ENCODE measurements at places on chromosomes 1 and 21.

GRCh38 chr1:221992427-221992826 is 250.5 kb upstream of the DUSP10 start:
- DNase-seq = no peak

GRCh38 chr1:11311816-11312755 is 39.1 kb downstream of the UBIAD1 start:
- DNase-seq = no peak

DNA sequence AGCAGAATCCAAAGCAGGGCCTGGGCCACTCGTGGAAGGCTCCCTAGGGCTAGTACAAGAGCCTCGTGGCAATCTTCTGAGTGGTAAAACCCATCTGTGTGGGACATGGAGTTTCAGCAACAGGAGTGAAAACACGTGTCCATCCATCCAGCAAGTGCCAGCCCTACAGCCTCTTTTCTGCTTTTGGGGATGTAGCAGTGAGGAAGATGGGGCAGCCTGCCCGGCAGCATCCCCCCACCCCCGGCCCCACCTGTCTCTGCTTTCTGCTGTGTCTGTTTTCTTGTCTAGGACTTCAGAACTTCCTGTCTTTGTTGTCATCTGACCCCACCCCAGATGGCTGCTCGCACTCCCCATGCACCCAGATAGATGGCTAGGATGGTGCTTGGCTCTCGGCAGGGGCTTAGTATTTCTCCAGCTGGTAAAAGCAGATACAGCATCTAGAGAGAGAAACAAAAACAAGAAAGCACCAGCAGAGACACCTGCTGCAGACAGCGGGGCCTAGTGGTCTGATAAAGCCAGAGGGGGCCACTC is 1.5 kb downstream of the CPTP start:
- DNase-seq = no peak

- DNase-seq = peak; percentile 31
Observed at GRCh38 chr1:15100121-15100879, 53.2 kb upstream of the TMEM51 start.

GRCh38 chr1:208807446-208808127 is 563.4 kb upstream of the PLXNA2 start:
- DNase-seq = no peak

- peak; percentile 82 for DNase-seq
Observed at GRCh38 chr21:28522014-28522799, 470.5 kb downstream of the LTN1 start.

GRCh38 chr1:9402256-9402616 is 109.5 kb downstream of the SPSB1 start:
- DNase-seq = no peak

- DNase-seq = no peak
Observed at GRCh38 chr1:156284112-156284511, at the start of gene TMEM79. Gene TMEM79 (plus strand): TSS chr1:156284325. CDS start chr1:156285227, 902 bp downstream.

- no peak for DNase-seq
Observed at GRCh38 chr1:198397208-198397808, 143.2 kb downstream of the ATP6V1G3 start.

- no peak for DNase-seq
Observed at GRCh38 chr1:25992689-25993171, 5.1 kb downstream of the PAFAH2 start.

- peak; percentile 95 for DNase-seq
Observed at GRCh38 chr1:163844459-163844858, 522.7 kb downstream of the NUF2 start.

GRCh38 chr21:37045149-37045548 is 27.7 kb downstream of the PIGP start:
- DNase-seq = no peak

- no peak for DNase-seq
Observed at GRCh38 chr1:6103854-6104530, 58.3 kb downstream of the KCNAB2 start.

- DNase-seq = no peak
Observed at GRCh38 chr1:230250666-230251065, 175.5 kb downstream of the PGBD5 start.

DNA sequence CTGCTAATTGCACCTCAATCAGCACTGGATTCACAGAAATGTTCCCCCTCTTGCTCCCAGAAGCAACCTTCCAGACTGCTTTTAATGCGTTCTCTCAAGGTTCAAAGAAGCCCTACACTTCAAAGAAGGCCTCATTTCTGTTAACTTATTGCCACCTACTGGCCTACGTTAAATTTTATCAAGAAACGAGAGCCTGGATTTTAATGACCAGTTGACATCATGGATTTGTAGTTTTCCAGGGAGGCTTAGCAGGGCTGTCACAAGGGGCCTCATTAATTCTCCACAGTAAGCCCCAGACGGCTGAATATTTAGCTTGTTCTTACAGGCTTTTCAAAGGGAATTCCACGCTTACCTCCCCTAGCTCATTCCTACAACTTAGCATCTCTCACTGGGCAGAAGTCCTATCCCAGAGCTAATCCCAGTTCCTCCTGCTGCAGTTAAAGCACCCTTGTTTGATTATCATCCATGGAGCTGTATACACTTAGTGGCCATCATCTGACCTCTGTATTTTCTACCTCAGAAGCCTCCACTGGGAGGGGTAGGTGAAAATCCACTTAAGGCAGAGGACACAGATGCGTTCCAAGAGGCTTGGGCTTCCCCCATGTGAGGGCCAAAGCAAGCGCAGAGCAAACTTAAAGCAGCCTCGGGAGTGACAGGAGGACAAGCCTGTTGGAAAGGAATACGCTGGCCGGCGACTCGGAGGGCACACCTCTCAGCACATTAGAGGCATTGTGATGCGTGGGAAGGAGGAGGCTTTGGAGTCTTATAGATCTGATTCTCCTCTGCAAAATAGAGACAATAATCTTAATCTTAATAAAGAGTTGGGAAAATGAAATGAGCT is 32.2 kb upstream of the CYP4X1 start:
- DNase-seq = peak; percentile 0

- DNase-seq = no peak
Observed at GRCh38 chr1:82165304-82165703, 364.6 kb downstream of the ADGRL2 start.

DNA sequence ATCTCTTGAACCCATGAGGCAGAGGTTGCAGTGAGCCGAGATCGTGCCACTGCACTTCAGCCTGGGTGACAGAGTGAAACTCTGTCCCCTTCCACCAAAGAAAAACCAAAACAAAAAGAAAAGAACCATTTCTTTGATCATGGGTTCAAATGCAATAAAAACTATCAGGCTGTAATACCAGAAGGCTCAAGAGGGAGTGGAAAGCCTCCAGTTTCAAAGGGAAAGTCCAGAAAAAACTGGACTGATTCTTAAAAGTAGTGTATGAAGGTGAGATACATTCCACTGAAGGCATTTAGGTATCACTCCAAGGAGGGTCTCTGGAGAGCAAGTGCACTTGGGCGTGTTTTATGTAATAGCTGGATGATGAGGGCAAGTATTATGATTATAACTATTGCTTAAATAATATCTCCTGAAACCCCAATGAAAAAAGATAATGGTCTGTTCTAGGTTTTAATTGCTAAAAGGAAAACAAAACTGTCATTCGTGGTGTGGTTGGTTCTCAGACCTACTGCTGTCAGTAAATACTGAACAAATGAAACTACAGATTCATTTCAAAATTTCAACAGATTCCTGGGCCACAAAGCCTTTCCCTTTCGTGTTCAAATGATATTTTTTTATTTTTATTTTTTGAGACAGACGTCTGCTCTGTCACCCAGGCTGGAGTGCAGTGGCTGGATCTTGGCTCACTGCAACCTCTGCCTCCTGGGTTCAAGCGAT is 6.0 kb upstream of the CAMTA1 start:
- DNase-seq = no peak

DNA sequence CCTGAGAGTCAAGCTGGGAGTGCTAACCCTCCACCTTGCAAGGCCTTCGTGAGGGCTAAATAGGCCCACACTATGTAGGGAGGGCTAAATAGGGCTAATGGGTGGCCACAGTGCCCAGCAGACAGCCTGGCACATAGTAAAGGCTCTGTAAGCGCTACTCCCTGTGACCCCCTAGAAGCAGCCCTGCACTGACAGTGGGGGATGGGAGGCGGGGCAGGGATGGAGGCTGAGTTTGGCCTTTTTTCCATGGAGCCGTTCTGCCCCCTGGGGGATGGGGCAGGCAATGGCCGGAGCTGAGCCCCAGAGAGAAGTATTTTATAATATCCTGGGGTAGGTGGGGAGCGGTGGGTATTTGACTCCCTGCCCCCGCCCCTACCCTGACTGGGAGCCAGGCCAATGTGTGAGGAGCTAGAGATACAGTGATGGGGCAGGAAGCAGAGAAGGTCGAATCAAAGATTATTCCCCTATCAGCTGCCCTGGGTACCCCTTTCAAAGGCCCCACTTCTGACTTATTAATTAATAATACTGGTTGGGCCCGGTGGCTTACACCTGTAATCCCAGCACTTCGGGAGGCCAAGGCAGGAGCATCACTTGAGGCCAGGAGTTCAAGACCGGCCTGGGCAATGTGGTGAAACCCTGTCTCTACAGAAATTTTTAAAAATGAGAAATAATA is 42.3 kb downstream of the LACTBL1 start:
- peak; percentile 28 for DNase-seq

GRCh38 chr21:35139382-35139715 is 90.2 kb upstream of the RUNX1 start:
- no peak for DNase-seq

- peak; percentile 46 for DNase-seq
Observed at GRCh38 chr1:95002540-95003432, 70.0 kb downstream of the ALG14 start.

DNA sequence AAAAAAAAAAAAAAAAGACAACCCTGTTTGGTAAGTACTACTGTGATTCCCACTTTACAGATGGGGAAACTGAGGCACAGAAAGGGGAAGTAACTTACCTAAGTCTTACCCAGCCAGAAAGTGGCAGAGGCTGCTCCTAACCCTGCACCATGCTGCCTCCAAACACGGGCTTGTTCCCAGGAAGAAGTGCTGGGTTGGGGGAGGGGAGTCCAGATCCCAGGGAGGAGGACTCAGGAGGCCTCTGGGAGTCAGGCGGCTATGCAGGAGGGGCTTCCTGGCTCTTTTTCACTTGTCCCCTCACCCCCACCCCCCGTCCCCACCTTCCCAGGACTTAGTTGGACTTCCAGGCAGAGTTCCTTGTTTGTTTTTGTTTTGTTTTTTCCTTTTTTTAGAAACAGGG is 23.9 kb downstream of the PIK3CD start:
- no peak for DNase-seq

DNA sequence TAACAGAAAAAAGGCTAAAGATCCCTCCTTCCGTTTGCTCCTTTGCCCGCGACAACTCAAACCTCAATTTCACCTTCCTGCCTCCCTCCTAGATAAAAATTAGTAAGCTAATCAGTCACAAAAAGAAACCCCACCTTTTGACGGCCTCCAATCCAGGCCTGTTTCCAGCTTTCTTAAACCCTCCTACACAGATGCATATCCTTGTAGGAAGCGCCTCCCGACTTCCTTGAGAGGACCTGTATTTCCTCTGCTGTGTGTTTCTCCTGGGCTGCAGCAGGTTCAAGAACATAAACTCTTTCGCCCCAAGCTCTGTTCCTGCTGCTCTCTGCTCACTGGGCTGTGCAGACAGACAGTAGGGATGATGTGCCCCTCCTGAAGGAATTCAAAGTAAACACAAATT is 168.8 kb downstream of the CYYR1 start:
- no peak for DNase-seq

DNA sequence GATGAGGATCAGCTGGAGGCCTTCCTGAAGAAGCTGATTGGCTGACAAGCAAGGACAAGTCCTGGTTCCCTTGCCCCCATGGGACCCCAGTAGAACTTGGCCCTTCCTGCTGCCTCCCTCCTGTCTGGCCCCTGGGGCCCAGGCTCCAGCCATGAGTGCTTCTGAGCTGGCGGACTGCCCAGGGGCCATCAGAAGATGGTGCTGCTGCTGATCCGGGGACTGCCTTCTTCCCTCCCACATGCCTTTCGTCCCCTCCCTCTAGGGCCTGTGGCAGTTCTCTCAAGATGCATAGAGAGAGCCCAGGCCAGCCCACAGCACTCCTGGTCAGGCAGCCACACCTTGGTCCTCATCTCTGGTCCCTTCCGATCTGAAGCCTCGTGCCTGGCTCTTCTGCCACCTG is 57.9 kb upstream of the PRKACB start:
- no peak for DNase-seq

GRCh38 chr21:35909456-35910223 is 150.7 kb downstream of the SETD4 start:
- no peak for DNase-seq

DNA sequence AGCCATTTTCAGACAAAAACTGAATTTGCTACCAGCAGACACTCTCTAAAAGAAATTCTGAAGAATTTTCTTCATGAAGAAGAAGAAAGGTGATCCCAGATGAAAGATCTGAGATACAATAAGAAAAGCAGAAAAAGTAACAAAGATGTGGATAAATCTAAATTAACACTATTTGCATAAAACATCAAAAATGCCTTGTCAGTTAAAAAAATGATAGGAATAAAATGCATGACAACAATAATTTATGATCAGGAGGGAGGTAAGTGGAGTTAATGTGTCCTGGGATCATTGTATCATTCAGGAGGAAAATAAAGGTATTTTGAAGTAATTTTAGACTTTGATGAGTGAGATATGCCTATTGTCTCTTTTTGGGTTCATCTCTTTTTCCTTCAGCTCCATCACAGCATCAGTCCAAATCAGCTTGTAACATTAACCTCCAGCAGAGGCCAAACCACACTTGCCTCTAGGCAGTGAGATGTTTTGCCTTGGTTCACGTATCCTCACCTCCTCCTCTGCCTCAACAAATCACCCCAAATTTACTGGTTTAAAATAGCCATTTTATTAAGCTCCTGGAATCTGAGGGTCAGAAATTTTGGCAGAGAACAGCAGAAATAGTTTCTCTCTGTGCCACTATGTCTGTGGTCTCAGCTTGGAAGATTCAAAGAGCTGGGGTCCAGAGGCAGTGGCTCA is 76.9 kb upstream of the HIVEP3 start:
- no peak for DNase-seq

- no peak for DNase-seq
Observed at GRCh38 chr21:29832217-29832616, 107.6 kb downstream of the GRIK1 start.

GRCh38 chr21:33230545-33231324 is 997 bp downstream of the IFNAR2 start:
- peak; percentile 54 for DNase-seq

- DNase-seq = no peak
Observed at GRCh38 chr1:68725001-68725752, 228.3 kb upstream of the DEPDC1 start.

DNA sequence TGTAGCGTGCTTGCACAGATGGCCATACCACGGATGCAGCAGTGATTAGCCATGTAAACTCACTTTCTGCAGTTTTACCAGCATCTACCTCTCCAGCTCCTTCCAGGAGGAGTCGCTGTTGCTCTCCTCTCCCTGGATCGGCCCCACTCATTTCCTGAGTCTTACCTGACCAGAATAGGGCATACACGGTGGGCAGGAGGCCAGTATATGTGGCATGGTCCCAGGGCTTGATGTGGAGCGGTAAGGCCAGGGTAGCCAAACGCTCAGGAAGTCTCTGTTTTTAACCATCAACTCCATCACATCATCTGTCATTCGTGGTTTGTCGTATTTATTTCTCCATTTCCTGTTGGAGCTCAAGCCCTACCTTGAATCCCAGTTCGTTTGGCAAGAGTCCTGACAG is 163.4 kb upstream of the USP24 start:
- DNase-seq = peak; percentile 61

GRCh38 chr1:161082996-161083747 is 6.2 kb downstream of the NECTIN4 start:
- peak; percentile 97 for DNase-seq

- no peak for DNase-seq
Observed at GRCh38 chr1:155064111-155064831, 731 bp downstream of the EFNA4 start.

- DNase-seq = no peak
Observed at GRCh38 chr1:165861911-165862310, 34.5 kb downstream of the UCK2 start.
